ENCODE measurements at places on chromosomes 7 and 10.
A peak's percentile ranks its signal among the peaks of the same experiment; 100 is the strongest.

GRCh38 chr7:74066626-74067025 lies 17.0 kb upstream of the LIMK1 start:
- DNase-seq, result no peak

GRCh38 chr7:16710651-16711050 lies 42.9 kb upstream of the TSPAN13 start:
- no peak for DNase-seq

GRCh38 chr7:77455321-77455720 lies 39.2 kb upstream of the GSAP start:
- peak; percentile 45 for DNase-seq

- no peak for DNase-seq
These were observed 16.8 kb upstream of the HBP1 start for GRCh38 chr7:107152011-107152410.

DNA sequence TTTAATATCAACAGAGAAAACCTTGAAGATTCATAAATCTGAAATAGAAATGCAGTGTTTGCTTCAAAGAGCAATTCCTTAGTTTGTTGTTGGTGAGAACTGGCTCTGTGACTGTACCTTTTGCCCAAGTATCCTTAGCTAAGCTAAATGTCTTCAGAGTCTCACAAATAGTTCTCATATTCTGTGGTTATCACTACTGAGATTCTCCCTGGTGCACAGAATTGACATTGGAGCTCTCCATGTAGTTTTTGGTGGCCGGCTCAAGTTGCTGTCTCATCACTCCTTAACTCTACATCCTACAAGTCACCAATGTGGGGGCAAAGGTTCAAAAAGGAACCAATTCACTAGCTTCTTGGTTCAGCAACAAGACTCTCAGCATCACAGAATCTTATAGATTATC lies 780.3 kb downstream of the LRMDA start:
- DNase-seq, result no peak

DNA sequence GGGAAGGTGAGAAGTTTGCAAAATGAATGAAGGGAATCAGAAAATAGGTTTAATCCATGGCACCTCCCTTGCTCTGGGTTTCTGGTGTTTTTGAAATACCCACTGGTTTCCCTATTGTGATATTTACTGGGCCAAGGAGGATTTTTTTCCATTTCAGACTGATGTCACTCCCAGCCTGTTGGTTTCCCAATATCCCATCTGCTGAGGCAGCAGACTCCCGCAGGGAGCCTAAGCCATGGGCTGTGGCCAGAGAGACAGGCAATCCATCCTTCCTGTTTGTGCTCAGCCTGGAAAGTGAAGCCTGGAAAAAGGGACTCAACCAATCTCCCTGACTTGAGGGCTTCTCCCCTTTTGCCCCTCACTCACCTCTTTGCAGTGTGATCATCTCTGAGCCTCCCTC lies 22.8 kb downstream of the FAM107B start:
- no peak for DNase-seq

DNA sequence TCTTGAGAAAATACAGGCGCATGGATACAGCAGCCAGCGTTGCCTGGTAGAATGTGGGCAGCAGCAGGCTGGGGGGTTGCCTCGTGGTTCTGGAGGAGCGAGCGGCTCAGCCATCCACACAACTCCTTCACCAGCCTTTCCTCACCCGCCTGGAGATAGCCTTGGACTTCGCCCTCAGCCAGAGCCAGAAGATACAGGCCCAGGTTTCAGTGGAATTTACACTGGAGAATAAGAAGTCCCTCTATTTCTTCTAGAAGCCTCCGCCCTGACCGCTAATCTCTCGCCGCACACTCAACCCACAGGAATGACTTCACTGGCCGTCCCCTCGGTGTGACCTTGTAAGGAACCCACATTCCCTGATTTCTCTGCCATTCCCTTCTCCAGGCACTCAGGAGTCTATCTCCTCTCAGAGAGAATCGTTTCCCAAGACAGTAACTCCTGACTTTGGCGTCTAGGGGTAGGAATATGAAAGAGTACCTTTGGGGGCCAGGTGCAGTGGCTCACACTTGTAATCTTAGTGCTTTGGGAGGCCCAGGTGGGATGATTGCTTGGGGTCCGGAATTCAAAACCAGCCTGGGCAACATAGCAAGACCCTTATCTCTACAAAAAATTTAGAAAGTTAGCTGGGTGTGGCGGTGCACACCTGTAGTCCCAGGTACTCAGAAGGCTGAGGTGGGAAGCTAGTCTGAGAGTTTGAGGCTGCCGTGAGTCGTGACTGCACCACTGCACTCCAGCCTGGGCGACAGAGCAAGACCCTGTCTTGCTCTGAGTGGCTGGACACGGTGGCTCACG lies 52.0 kb upstream of the ECHDC3 start:
- no peak for DNase-seq

DNA sequence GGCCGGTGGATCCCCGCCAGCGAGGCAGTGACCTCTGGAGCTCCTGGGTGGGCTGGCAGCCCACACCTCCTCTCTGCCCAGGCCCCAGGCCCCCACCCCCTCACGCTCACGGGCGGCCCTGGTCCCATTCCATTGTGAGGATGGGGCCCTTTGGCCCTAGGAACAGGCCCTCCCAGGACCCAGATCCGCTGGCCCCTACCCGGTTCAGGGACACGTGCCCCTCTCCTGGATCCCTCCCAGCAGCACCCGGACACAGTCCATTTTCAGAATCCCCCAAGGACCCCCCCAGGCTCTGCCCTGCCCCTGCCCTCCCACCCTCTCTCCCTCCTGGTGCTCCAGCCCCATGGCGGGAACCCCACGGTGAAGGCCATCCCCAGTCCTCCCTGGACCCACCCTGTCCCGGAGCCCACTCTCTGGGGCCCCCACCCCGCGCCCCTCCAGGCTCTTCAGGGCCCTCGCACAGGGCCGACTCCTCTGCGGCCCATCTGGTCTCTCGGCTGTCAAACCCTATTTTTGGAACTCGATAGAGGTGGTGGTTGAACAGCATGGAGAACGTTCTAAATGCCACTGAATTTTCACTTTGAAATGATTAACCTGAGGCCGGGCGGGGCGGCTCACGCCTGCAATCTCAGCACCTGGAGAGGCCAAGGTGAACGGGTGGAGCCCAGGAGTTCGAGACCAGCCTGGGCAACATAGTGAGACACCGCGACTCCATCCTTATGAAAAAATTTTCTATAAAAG lies 8.1 kb downstream of the ADAP1 start:
- no peak for DNase-seq

- DNase-seq, result no peak
These were observed 14.8 kb upstream of the ANKRD1 start for GRCh38 chr10:90935581-90936275.

GRCh38 chr7:105849122-105849855 lies 27.1 kb downstream of the ATXN7L1 start:
- DNase-seq, result no peak

- no peak for DNase-seq
These were observed 271.9 kb downstream of the C7orf25 start for GRCh38 chr7:42639930-42640329.

DNA sequence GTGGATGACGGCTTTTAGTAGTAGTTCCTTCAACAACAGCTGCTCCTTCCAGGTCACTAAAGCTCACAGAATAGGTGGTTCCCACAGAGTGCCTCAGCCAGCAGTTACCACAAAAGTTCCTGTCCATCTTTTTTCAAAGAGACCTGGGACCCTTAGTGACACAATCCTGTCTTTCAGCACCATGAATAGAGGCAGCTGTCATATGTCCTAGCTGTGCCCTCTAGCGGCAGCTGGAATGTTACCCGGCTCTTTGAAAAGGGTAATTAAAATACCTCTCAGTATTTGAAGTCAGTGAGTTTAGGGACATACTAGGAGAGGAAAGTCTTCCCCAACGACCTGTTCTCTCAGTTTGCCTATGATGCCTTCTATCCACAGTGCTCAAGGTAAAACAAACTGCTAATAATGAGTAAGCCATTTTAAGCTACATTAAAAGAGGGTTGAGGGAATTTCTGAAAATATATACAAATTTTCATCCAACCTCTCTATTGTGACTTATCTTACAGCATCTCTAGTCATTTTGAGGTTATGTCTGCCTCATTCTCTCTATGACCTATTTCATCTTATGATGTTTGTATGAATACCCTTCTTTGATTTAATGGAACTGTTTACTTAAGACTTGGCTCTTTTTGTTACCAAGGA lies 290.8 kb downstream of the NXPH1 start:
- no peak for DNase-seq

DNA sequence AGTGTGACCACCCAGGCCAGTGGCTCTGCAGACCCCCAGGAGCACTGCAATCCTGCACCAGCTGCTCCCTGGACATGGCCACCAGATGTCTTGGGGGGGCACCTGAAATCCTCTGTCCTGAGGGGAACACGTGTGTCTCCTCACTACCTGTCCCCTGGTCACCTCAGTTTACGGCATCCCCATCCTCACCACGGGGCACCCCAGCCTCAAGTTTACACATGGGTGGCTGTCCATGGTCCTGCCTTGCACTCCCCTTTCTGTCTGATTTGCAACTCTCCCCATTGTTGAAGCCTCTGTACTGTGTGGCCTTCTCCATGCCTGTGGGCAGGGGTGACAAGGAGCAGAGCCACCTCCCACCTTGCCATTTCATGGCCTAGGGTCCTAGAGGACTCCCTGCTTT lies 67.2 kb downstream of the RAMP3 start:
- no peak for DNase-seq
